AG09319 (cell line): ENCODE measurements at places on chromosomes 1 and 21.

DNA sequence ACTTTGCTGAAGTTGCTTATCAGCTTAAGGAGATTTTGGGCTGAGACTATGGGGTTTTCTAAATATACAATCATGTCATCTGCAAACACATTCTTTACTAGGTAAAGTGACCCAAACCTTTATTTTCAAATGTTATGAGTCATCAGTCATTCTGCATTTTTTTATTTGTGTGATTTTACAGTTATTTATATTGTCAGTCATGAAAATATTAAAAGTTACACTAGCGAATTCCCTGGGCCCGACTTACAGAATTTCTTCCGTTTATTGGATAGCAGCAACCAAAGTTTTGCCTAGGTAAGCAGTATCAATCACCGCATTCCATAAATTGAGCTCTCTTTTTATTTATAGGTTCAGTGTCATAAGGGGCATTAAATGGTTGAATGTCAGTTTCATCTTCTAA, 13.8 kb downstream of the OR2M5 start:
- no peak for DNase-seq

DNA sequence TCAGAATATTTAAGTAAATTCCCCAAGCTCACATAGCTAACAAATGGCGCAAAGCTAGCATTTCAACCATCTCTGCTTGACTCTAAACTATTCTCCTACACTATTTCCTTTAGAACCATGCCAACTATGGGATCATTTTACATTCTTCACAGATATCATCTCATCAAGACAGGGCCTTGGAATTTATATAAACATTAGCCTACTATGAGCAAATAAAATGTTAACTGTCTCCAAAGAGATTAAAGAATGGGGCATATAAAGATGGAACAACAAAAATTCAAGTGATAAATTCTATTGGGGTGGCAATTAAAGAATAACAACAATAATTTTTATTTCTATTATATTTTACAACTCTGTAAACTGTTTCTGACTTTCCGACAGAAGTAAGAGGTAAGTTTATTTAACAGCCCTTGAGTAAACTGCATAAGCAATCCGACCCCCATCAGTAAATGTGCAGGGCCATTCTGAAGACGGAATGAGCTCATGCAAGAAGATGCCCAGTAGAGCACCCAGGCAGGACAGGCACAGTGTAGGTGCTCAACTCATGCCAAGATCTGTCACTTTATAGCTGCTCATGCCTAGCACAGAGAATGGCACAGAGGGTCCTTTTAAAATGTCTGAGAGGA, 261.9 kb downstream of the VAV3 start:
- no peak for DNase-seq

DNA sequence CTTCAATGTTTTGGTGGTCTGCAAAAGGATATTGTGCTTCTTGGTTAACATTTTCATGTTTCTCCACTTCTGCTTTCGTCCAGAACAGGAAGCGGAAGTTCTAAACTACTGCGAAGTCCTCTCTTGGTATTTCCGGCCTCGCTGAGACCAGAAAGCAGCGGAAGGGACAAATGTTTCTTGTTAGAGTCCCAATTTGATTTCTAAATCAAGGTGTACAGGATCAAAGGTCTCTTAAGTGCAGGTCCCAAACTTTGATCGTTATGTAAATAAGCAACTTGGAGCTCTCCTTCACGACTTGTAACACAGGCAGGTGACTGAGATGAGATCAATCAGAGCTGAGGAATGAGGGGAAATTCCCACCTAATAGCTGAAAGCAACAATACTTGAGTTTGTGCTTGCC, 40.1 kb upstream of the HMCN1 start:
- no peak for DNase-seq

- DNase-seq = no peak
Observed at GRCh38 chr1:3316340-3316943, 138.0 kb upstream of the ARHGEF16 start.

- DNase-seq = no peak
Observed at GRCh38 chr1:204366759-204367158, 7.0 kb upstream of the PLEKHA6 start.

- no peak for DNase-seq
Observed at GRCh38 chr1:46532498-46533178, 18.8 kb downstream of the KNCN start.

GRCh38 chr1:9127395-9128165, 1.3 kb downstream of the GPR157 start:
- no peak for DNase-seq

DNA sequence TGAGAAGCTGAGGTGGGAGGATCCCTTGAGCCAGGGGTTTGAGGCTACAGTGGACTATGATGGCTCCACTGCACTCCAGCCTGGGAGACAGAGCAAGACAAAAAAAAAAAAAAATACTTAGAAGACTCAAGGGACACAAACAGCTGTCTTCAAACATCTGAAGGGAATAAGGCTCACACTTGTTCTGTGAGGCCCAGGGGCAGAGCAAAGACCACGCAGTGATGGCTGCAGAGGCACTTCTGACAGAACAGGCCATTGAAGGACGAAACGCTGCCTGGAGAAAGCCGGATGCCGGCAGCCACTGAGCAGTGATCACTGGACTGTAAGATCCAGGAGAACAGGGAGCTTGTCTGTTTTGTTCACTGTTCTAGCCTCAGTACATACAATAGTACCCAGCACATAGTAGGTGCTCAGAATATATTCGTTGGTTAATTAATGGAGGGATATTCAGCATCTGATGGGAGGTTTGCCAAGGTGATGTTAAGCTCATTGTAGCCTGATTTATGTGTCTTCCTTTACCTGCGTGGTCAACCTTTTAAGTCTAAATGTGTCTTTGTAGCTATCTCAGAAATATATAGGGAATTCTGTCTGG, 12.1 kb upstream of the NDC1 start:
- no peak for DNase-seq

- no peak for DNase-seq
Observed at GRCh38 chr1:44630116-44630515, 44.2 kb downstream of the TMEM53 start.

- DNase-seq = no peak
Observed at GRCh38 chr1:12094180-12094579, 31.1 kb downstream of the TNFRSF8 start.

DNA sequence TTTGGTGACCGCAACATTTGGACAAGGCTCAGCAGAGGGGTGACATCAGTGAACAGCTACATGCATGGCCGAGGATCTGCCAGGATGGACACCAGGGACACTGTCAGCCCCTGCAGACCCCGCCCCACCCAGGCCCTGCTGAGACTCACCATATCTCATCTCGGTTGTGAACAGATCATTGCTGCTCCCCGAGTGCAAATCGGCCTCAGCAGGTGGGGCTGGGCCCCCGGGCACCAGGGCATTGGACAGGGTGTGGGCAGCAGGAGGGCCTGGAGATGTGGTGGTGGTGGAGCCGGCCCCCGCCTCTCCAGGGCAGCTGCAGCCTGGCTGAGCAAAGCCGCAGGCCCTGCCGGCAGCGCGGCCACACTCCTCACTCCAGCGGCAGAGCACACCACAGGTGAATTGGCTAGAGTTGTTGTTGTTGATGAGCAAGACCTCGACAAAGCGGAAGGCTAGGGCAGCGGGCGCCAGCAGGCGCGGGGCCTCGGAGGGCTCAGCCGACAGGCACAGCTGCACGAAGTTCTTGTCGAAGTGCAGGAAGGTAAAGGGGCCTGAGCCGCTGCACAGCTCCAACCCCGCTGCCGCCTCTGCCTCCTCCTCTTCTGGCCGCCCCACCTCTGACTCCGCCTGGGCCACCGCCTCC, 8.2 kb downstream of the ADGRB2 start:
- no peak for DNase-seq

DNA sequence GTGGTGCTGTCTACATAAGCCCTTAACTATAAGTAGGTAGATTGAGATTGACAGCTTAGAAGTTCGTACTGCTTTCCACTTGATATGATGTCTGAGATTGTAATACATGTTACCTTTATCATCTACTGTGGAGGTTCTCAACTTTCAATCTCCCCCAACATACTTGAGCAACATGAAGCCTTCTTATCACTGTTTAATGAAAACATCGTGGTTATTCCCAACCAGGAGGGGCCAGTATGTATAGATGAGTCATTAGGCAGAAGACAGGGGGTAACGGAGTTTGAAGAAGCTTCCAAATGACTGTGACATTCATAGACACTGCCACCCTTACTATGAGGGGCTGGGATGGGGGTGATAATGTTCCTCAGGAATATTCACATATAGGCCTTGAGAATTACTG, 36.0 kb downstream of the CENPF start:
- no peak for DNase-seq

GRCh38 chr1:43836267-43836951, 97.2 kb upstream of the ARTN start:
- no peak for DNase-seq

DNA sequence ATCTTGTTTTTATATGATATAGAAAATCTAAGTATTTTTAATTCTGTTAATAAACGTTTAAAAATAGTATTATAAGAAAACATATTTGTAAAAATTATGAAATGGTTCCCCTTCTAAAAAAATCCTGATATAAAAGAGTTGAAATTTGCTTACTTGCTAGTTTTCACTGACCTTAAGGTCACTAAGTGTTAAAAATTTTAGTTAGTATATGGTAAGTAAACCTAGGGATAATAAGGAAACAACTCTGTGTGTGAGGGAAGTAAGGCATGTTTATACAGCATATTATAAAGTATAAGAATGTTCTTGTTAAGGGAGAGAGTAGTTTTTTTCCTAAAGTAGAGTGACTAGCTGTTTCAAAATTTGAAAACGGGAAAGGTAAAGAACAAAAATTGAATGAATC, 130.9 kb upstream of the LYPLAL1 start:
- DNase-seq = no peak

DNA sequence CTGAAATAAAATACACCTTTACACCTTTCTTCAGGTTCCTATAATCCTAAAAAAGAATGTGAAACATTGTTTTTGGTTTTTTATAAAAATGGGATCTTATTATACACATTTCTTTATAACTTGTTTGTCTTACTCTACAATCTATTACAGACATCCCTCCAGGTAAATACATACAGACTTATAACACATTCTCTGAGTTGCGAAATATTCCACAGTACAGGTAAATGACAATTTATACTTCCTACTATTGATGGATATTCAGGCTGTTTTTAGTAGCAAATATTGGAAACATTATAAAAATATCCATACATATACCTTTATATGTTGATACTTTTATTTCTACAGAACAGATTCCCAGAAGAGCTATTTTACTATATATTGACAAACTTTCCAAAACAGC, 20.3 kb downstream of the PIK3R3 start:
- no peak for DNase-seq

DNA sequence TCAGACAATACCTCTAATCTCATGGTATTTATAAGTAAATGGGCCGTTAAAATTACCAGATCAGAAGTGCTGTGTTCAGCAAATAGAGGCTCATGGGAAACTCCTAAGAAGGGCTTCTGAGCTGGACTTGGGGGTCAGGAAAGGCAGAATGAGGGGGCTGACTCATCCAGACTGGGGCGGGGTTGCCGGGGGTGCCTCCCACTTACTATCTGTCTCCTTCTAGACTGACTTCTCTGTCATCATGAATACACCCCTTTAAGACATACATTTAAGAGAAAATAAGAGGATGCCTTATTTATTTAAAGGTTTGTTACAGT, 96.0 kb upstream of the ERRFI1 start:
- no peak for DNase-seq

DNA sequence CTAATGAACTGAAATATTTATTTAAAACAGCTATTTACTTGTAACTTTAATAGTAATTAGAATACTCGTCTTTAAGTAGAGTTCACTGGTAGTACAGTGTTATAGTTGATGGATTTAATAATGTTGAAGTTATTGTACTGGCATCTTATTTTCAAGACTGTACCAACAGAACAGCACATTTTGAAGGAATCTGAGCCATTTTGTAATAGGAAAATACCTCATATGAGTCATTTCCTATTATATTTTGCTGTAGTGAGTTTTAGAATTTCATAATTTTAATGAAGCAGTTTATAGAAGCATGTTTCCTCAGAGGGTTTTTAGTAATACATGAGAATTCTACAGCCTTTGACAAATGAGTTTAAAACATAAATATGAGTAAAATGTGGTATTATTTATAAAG, 258.3 kb downstream of the OLFM3 start:
- DNase-seq = peak; percentile 1

GRCh38 chr21:25709684-25710265, 24.9 kb downstream of the ATP5PF start:
- no peak for DNase-seq

DNA sequence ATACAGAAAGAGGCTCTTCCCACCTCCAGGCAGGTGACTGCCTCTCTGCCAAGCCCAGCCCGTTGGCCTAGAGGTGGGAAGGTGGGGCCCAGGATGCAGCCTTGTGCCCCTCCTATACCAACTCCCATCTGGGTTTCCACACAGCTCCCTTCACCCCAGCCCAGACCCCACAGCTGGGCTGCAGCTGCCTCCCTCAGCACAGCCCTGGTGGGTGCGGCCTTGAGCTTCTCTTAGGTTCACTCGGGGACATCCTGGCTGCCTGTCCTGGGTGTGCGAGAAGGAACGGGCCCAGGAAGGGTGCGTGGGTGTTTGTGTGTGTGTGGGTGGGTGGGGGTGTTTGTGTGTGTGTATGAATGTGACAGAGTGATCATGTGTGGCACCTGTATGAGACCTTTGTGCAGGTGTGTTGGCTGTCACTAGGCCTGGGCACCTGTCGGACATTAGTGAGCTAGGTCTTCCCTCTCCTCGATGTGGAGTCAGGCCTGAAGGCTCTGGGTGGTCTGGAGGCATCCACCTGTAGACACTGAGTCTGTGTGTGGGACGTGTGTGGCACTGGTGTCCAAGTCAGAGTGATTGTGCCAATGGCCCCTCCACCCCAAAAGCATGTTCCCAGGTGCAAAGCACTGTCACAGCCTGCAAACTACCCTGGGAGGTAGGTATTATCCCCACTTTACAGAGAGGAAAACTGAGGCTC, 30.7 kb downstream of the FOXO6 start:
- no peak for DNase-seq

GRCh38 chr1:53579221-53580008, 120.2 kb downstream of the DMRTB1 start:
- no peak for DNase-seq

- DNase-seq = no peak
Observed at GRCh38 chr1:54255026-54255702, 55.2 kb downstream of the MRPL37 start.

DNA sequence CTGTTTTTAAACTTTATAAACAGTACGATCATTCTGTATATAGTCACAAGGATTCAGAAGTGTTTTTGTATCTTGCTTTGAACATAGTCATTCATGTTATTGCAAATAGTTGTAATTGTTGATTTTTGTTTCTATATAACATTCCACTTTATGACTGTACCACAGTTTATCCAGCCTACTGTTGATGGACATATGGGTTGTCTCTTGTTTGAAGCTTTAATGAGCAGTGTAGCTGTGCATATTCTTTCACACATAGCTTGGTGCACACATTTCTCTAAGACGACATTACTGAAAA, 6.1 kb downstream of the CD101 start:
- DNase-seq = no peak

GRCh38 chr21:23160914-23161313, 2162.7 kb downstream of the NCAM2 start:
- DNase-seq = no peak

DNA sequence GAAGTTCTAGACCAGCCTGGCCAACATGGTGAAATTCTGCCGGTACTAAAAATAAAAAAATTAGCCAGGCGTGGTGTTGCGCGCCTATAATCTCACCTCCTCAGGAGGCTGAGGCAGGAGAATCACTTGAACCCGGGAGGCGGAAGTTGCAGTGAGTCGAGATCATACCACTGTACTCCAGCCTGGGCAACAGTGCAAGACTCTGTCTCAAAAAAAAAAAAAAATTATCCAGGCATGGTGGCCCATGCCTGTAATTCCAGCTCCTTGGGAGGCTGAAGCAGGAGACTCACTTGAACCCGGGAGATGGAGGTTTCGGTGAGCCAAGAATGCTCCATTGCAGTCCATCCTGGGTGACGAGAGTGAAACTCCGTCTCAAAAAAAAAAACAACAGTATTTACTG, 18.5 kb upstream of the RAB42 start:
- DNase-seq = no peak
